Caki2 (cell line): ENCODE measurements at places on chromosomes 16 and 17.

GRCh38 chr16:12197812-12198211 lies 221.3 kb downstream of the SNX29 start:
- DNase-seq, result no peak

DNA sequence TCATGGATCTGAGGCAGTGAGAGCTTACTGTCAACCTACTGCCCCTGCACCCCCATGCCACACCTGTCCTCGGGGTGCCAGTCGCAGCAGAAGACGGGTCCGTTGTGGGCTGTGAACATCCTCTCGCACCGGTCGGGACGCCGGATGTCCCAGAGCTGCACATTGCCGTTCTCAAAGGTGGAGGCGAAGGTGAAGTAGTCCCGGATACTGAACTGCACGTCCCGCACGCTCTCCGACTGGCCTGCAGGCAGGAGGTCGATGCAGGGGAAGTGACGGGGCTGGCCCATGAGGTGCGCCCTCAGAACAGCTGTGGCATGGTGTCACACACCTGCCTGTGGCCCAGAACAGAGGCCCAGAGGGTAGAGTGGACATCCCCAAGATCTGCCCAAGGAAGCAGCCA lies 2.7 kb downstream of the WDR24 start:
- no peak for DNase-seq

GRCh38 chr17:7403043-7403726 lies 712 bp downstream of the TMEM256 start:
- DNase-seq, result peak; percentile 18

GRCh38 chr17:75614006-75614405 lies 19.2 kb upstream of the SMIM5 start:
- no peak for DNase-seq

DNA sequence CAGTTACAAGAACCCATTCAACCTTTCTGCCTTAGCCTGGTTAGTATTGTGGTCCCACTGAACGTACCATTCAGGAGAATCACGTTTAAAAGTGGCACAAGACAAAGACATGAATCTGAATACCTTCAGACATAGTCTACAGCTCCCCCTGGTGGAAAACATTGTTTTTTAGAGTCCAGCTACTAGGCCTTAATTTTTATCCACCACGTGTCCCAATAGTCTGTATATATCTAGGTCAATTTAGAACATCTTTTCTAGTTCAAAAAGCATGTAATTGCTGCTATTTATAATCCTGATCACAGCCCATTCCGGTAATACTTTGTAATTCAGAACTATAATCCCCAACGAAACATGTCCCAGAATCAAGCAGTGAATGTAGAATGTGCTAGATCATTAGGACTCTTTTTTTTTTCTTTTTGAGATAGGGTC lies 13.7 kb upstream of the GUCY2D start:
- DNase-seq, result peak; percentile 57

- DNase-seq, result no peak
These were observed 152.9 kb downstream of the CBLN1 start for GRCh38 chr16:49128740-49129139.

DNA sequence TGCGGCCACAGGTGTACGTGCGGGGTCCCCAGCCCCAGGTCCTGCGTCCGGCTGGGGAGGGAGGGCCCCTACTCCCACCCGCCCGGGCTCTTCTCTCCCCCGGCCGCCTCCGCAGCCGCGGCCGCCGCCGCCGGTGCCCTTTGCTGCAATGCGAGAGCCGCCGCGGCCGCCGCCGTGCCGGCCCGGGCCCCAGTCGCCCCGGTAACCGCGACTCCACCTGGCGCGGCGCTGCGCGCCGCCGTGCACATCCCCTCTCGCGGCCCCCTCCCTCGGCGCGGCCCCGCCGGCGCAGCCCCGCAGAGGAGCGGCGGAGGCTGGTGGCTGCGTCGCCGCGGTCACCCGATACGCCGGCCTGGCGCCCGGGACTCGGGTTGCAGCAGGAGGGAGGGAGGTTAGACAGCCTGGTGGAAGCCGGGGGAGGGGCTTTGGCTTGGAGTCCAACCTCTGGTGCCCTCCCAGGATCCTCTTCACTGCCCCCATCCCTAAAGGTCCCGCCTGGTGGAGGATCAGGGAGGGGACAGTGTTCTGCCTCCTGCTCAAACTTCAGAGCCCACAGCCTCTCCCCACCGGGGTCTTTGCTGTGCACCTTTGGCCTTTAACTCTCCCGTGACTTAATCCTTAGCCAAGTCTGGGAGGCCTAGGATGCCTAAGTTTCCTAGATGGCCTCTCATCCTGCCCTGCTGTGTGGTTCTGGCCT lies 32.9 kb downstream of the SRCIN1 start:
- no peak for DNase-seq

DNA sequence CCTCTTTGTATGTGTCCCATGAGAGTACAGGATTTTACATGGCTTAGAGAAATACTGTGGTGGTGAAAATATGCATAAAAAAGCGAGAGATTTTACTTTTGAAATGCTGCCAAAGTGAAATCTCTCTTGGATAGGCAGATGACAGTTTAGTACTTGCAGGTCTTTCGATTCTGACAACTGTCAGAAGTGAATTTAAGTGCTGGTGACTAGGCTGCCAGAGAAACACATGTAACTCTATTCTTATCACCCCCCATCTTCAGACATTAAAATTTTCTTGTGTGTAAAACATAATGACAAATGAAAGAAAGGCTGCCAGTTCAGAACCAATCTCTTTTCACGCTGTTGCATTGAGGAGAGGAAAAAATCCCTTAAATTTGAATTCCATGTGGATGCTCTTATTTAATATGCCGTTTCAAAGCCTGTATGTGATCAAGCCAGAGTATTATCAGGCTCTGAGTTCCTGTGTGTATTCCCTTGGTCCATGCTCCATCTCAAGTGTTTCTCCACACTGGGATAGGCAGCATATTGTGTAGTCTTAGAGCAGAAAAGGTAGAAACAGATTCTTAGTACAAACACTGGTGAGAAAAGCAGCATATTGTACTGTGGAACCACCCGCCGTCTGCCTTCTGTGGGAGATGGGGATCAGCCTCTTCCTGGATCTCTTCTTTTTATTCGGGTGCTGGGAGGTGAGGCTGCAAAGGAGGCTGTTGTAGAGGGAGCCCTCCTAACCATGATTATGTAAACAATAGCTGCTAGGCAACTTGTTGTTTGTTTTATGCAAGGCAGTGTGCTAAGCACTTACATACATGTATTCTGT lies 291.3 kb downstream of the WWOX start:
- DNase-seq, result no peak

- DNase-seq, result no peak
These were observed 20.7 kb downstream of the GAA start for GRCh38 chr17:80122026-80122575.

DNA sequence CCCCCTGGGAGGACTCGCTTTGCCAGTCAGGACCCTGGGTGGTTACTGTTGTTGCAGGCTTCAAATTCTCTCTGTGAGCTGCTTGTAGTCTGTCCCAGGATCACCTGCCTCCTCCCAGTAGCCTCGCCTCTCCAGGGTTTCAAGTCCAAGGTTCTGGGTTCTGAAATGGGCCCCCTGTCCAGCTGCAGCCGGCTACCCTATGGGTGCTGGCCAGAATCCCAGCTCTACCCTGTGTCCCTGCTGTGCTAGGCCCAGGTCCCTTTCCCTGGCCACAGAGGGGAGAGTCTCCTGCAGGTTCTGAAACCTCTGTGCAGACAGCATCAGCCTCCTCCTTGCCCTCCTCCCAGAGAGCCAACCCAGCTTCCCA lies 21.4 kb downstream of the UNC13D start:
- no peak for DNase-seq

GRCh38 chr17:51423421-51424160 lies 163.2 kb downstream of the UTP18 start:
- DNase-seq, result no peak

- no peak for DNase-seq
These were observed 36.7 kb upstream of the ABCA5 start for GRCh38 chr17:69363488-69364210.

DNA sequence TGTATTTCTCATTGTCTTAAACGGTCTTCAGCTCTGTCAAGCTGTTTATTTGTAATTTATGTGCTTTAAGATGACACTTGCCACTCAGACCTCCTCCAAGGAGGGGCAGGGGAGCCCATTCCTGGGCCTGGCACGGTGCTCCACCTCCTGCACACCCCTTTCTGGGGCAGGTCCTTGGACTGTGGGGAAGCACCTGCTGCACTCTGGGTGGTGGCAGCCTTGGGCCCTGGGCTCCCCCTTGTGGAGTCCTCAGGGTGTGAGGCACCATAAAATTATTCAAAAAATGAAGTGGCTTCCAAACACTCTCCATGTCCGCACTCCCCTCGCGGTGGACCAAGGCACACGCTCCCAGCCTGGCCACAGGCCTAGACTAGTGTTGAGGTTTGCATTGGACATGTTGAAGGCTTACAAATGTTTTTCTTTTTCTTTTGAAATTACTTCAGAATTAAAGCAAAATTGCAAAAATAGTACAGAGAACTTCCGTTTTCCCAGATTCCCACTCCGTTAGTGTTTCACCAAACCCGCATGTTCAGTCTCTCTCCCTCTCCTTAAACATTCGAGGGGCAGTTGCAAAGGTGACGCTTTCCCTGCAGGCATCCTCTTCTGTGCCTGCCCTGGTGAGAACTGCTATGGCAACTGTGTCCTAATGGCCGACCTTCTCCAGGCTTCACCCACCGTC lies 32.4 kb downstream of the FOXK2 start:
- peak; percentile 42 for DNase-seq

DNA sequence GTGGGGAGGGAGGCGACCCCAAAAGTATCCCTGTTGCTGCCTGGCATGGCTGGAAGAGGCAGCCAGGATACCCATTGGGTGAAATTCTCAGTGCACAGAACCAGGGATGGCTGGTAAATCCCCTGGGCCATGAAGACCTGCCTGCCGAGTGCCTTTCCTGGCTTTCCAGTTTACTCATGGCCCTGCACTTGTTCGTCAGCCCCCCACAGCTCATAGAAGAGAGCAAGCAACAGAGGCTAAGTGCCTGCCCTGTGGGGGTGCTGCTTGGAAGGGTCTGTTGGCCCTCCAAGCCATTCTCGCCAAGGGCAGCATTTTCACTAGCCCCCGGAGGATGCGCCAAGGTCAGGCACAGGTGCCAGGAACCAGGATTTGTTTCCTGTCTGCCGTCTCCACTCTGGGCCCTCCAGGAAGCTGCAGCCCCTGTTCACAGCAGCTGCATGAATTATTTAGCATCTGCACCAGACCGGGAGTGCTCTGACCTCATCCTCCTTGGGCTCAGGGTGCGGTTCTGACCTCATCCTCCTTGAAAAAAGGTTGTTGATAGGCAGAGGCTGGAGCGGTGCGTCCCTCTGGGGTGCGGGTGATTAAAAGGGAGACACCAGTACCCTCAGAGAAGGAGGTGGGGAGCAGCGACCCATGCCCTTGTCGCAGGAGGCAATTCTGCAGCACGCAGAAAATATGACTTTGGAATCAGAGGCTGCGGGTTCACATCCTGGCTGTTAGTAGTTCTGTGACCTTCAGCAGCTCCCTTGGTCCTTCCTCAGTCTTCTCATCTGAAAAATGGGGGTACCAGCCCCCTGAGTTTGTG lies 14.2 kb upstream of the CD300A start:
- no peak for DNase-seq

DNA sequence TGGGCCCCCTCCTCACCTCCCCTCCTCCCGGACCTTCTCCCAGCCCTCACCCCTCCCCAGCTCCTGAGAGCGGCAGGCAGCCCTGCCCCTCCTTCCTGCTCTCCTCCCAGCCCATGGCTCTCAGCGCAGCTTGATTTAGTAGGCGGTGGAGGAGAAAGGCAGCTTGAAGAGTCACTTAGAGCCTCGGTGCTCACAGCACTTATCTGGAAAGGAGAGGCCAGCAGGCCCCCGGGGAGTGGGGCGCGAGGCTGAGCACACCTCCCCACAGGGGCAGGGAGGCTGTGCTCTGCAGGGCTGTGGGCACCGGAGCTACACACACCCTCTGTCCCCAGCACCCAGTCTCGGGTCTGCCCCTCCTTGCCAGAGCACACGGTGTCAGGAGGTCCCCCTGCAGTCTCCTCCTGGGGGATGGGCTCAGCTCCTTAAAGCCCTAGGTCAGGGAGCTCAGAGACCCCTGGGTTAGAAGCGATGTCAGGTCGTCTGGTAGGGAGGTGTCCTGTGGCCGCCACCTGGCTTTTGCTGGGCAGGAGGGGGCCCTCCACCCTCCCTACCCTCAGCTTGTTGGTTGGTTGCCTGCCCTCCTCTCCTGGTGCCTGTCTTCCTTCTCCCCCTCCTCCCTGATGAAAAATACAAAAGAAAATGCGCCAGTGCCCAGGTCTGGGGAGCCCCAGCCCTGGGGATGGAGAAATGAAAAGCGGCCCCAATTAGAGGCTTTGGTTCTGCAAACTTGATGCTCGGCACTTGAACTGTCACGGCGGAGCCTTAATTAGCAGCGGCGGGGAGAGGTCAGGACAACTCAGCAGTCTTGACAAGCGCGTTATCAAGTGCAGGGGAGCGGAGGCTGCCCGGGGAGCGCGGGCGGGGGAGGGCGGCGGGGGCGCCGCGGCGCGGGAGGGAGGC lies 151.1 kb upstream of the GSE1 start:
- no peak for DNase-seq

DNA sequence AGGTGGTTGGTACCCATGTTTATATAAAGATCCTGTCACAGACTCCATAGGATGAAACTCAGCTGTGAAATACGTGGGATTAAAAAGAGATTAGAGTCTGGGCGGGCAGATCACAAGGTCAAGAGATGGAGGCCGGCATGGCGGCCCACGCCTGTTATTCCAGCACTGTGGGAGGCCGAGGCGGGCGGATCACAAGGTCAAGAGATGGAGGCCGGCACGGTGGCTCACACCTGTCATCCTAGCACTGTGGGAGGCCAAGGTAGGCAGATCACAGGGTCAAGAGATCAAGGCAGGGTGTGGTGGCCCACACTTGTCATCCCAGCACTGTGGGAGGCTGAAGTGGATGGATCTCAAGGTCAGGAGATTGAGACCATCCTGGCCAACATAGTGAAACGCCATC lies 3.9 kb downstream of the ANAPC11 start:
- DNase-seq, result no peak

DNA sequence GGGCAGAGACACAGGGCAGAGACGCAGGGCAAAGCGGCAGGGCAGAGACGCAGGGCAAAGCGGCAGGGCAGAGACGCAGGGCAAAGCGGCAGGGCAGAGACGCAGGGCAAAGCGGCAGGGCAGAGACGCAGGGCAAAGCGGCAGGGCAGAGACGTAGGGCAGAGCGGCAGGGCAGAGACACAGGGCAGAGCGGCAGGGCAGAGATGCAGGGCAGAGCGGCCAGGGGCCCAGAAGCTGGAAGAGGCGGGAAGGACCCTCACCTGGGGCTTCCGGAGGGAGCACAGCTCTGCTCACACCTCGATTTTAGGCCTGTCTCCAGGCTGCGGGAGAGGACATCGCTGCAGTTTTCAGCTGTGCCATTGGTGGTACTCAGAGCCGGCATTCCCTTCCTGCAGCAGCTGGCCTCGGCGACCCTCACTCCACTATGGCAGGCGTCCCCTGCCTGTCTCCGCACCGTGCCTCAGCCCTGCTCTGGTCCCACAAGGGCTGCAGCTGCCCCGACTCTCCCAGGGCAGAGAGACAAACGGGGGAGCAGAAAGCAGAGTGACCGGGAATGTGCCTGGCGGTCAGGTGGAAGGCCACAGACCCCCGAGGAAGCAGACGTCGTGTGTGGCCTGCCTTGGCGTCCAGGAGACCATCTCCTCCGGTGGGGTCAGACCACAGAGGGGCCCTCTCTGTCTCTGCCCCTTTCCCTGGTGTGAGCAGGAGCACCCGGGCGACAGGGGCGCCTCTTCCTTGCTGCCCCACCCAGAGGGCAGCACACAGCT lies 29.9 kb downstream of the SOX8 start:
- DNase-seq, result no peak
